ENCODE measurements at places on chromosomes 16 and 17. TPM values are rescaled to one million over a fixed set of nuclear protein-coding genes. Genes with fewer than 3 reads are reported as not detected.

Gene P2RX5
- total RNA-seq = 60.4 TPM

- no peaks in the 10 kb centered on the region for H3K4me1 ChIP-seq
- H3K4me3 ChIP-seq = no peak overlapping the region
- DNase-seq = no peak
- H3K27me3 ChIP-seq = no peaks in the 10 kb centered on the region
- H3K36me3 ChIP-seq = no peaks in the 10 kb centered on the region
Measured at GRCh38 chr16:88087517-88087877, 136.3 kb downstream of the BANP start.

DNA sequence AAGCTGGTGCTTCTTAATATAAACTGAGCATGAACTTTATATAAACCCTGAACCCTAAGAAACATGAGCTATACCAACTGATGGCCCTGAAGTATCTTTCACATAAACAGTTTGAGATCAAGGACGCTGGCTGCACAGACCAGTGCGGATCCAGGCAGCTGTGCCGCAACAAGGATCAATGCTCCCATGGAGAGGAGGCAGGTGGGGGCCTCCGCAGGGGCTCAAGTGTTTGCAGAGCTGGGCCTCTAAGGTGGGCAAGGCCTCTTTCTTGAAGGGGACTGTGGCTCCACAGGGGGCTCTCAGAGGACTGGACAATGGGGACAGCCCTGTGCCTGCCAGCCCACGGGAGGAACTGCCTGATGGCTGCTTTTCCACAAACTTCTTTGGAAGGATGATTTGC, 46.0 kb downstream of the NDEL1 start:
- no peak for DNase-seq
- H3K27me3 ChIP-seq = no peaks in the 10 kb centered on the region
- H3K36me3 ChIP-seq = peaks cover 11% of the 10 kb centered on the region
- no peaks in the 10 kb centered on the region for H3K4me1 ChIP-seq

Gene CMTM1
- 0.61 TPM for total RNA-seq

All from Karpas-422 (cell line).